ENCODE measurements at places on chromosomes 4 and X. TPM values are rescaled to one million over a fixed set of nuclear protein-coding genes. Genes with fewer than 3 reads are reported as not detected.

- DNase-seq = no peak
These were observed 84.1 kb downstream of the SLC16A2 start for GRCh38 chrX:74505437-74505836.

DNA sequence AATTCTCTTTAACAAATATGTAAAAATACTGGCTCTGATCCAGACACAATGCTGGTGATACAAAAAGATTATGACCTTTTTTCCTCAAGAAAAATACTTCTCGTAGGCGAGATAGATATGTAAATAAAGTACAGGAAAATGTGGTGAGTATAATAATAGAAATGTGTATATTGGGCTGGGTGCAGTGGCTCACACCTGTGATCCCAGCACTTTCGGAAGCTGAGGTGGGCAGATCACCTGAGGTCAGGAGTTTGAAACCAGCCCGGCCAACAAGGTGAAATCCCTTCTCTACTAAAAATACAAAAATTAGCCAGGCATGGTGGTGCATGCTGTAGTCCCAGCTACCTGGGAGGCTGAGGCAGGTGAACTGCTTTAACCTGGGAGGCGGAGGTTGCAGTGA, 55.0 kb downstream of the MRPL1 start:
- DNase-seq = no peak

GRCh38 chrX:76920607-76921006, 493.1 kb downstream of the MAGEE1 start:
- no peak for DNase-seq

DNA sequence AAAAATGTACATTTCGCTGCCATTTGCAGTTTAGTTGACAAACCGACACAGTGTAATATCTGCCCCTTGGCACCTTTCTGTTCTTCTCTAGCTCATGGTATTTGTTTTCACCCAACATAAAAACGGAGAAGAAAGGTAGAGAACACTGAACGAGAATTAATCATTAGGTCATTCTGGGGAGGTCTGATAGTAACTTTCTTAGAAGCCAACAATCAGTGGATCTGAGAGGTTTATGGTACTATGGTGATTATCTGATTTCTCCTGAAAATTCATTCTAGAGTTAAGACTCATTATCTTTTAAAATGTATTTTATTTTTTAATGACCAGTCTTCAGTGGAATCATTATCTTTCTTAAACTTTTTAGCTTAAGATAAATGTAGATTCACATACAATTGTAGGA, 8.5 kb downstream of the RAPGEF2 start:
- DNase-seq = no peak

GRCh38 chr4:47073647-47074046, 42.3 kb downstream of the GABRB1 start:
- no peak for DNase-seq

- no peak for DNase-seq
These were observed 205.9 kb upstream of the GALNT7 start for GRCh38 chr4:172962564-172963353.

DNA sequence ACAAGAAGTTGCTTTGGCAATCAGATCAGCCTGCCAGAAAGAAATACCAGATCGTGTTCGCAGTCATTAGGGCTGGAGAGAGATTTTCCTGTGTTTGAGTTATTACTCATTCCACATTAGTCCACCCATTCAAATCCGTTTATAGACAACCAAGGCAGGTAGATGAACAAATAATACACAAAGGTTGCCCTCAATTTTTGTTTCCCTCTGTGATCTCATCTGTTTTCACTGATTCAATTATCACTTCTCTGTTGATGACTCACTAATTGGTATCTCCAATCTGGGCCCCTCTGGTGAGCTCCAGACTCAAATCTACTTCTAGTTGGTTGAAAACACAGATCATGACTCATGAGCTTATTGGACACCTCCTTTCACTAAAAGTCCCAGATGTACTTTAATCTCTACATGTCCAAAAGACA, 54.5 kb downstream of the CHM start:
- no peak for DNase-seq

GRCh38 chrX:17559728-17560379, 177.4 kb upstream of the SCML1 start:
- no peak for DNase-seq

DNA sequence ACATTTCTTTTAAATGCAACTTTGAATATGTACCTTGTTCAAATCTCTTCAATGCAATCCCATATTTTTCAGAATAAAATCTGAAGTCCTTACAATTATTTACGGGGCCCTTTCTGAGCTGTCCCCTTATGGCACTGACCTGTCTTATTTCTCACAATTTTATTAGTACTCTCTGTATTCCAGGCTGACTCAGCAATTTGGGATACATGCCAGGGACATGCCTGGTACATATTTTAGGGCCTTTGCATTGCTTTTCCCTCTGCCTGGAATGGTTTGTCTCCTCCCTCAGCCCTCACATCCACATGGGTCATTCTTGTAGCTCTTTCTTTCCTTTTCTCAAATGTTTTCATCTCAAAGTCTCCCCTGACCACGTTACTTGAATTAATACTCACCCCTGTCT, 172.2 kb upstream of the TECRL start:
- DNase-seq = no peak

DNA sequence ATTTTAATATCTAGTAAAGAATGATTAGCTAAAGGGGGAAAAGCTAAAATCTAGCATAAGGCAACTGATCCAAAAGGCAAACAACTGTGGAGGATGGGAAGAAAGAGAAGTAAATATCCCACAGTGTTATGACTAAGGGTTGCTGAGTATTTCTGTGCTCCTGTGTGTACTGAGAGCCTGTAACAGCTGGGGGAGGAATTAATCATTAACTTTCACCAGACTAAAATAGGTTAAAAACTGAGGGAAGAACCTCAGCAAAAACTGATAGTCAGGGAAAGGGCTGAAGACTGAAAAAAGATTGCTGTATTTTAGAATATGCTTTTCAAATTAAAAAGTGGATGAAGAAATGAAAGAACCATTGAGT, 365.9 kb downstream of the CXXC4 start:
- DNase-seq = no peak

- no peak for DNase-seq
These were observed 93.8 kb downstream of the C4orf51 start for GRCh38 chr4:145773581-145774234.

DNA sequence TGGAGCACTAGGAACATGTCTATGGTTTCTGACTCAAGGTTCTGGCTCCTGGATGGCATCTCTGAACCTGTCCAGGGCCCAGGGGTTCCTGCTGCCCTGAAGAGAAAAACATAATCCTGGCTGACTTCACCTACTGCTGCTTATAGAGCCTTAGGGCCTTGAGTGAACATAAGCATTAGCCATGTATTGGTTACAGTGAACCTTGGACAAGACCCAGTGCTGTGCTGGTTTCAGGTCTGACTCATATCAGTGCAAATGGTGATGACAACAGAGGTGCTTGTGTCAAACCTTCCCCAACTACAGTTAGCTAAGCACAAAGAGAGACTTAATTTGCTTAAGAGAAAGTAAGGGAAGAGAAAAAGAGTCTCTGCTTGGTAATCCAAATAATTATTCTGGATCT, 1047.2 kb downstream of the GLUD2 start:
- no peak for DNase-seq

GRCh38 chr4:112550728-112551127, 34.7 kb upstream of the NEUROG2 start:
- no peak for DNase-seq

- DNase-seq = no peak
These were observed 78.7 kb upstream of the OGT start for GRCh38 chrX:71454222-71454621.

DNA sequence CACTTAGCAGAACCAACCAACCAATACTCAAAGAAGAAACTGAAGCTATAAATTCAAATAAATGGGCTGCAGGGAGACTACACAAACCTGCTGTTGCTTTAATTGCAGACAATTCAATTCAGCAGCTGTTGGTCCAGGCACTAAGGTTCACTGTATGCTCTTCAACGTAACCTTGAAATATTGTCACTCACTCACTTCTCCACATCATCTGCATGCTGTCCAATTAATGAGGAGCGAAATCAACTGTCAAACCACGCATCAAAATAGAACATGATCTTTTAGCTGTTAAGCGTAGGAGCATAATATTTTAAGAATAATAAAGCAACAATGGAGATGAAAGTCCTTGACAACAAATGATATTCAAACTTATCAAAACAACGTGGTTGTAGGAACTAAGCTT, 17.0 kb downstream of the ENOX2 start:
- no peak for DNase-seq

- DNase-seq = no peak
These were observed 16.4 kb downstream of the RAB33B start for GRCh38 chr4:139470295-139470694.

- no peak for DNase-seq
These were observed 1225.9 kb downstream of the PCDH19 start for GRCh38 chrX:99184153-99184552.

DNA sequence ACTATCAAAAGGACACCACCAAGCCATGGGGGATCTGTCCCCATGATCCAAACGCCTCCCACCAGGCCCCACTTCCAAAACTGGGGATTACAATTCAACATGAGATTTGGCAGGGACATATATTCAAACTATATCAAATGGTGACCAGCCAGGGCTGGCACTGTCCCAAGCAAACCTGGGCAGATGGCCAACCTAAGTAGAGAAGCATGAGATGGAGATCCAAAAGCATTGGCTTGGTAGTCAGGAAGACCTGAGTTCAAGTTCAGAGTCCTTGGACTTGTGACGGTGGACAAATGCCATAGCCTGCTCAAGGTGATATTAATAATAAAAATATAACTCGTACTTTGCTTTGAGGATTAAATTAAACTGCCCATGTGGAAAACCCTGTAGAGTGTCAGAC, 79.2 kb upstream of the HS3ST1 start:
- no peak for DNase-seq

DNA sequence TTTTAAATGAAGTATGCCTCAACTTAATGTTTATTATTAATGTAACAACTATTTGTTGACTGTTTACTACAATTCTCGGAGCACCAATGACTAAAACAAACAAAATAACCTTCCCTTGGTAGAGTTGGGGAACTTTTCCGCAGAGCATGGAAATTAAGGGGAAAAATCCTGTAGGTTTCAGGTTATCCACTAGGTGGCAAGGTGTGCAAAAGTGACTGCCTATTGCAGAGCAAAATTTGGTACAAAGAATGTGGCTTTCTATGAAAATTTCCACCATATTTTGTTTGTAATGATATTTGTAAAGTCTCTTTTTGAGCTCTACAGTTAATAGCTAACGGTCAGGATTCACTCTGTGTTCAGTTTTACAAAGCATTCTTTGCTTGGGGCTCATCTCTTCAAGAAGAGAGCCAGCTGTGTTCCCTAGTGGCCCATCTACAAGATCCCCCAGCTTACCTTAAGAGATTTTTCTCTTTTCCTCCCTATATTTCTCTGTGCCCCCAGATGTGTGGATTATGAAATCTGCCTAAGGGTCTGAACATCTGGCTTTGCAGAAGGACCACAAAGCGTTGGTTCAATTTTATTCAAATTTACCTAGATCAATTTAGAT, 61.1 kb downstream of the FBXO8 start:
- DNase-seq = no peak

- no peak for DNase-seq
These were observed 87.9 kb downstream of the TET2 start for GRCh38 chr4:105234582-105234981.

- no peak for DNase-seq
These were observed 214.2 kb downstream of the ZNF674 start for GRCh38 chrX:46330981-46331380.

GRCh38 chrX:19544693-19545305, 29.5 kb upstream of the MAP3K15 start:
- no peak for DNase-seq

DNA sequence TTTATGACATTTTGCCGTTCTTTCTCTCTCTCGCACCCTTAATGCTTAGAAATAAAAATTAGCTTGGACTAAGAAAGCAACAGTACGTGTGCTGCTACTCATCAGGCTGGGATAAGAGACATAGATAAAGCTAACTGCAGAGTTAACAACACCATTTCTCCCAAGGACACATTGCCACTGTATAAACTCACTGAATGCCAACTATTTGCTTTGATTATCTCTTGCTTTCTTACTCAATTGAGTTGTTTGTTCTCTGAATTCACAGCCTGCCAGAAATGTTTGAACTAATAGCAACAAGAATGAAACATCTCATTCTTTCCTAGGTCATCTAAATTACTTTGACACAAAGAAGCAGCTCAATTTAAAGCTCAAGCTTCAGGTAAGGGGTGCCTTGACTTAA, 34.6 kb downstream of the F8 start:
- DNase-seq = no peak

DNA sequence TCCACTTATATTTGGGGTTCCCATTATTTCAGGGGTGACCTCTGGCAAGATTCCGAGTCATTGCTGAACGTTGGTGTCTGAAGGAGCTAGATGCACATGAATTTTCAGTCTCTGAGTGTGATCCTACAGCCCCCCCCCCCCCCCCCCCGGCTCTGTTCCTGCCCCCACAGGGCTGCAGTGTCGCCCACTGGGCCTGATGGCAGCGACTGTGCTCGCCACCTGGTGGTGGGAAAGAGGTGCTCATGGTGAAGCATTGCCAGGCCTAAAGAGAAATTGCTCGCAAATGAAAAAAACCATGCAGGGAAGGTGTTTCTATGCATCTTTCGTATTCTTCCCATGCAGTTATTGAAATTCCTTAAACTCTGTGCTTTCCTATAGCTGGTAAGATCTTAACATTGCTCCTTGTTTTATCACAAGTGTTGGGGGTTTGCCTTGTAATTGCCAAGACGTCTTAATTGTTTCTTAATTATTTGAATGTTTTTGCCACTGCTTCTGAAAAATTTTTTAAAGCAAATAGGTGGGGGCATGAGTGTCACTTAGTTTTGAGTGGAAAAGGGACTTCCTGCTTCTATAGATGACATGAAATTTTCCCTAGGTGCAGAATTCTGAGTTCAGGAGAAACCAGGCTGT, 63.2 kb downstream of the CLDN22 start:
- no peak for DNase-seq

- DNase-seq = no peak
These were observed 9.5 kb upstream of the AMMECR1 start for GRCh38 chrX:110327336-110327735.

DNA sequence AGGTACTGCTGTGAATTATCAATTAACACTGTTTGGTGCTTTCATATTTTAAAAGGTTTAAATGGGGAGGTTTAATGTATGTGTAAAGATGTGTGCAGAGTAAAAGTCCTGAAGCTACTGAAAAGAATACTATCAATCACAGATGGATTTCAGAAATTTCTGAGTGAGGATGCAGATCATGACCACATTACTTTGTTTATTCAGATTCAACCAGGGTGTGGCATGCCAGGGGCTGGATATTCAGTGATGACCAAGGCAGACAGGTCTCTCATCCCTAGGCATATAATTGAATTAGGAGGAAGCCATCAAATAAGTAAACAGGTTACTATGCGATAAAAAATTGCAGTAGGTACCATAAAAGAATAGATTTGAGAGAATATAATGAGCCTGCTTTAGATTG, 28.0 kb upstream of the ANKRD50 start:
- no peak for DNase-seq

The TBC1D14 gene
- 24.2 TPM for total RNA-seq

The HSFX3 gene
- total RNA-seq = not detected

The SAGE1 gene
- total RNA-seq = not detected

The SSX4 gene
- total RNA-seq = not detected

The MAGEB4 gene
- not detected for total RNA-seq

The RAB39B gene
- total RNA-seq = 3.1 TPM

The KLHL13 gene
- total RNA-seq = 0.45 TPM
